ENCODE measurements at places on chromosomes 7 and 10. TPM values are rescaled to one million over a fixed set of nuclear protein-coding genes. Genes with fewer than 3 reads are reported as not detected.

The NEUROD6 gene
- not detected for total RNA-seq

The C7orf57 gene
- 0.56 TPM for total RNA-seq

The AGBL3 gene
- 1.9 TPM for total RNA-seq

The CCDC3 gene
- 3.8 TPM for total RNA-seq

The FAM25C gene
- total RNA-seq = not detected
